NCI-H2171 treated with DMSO at 0.1 percent for 48 hours (cell line): ENCODE measurements at places on chromosomes 4 and X.

DNA sequence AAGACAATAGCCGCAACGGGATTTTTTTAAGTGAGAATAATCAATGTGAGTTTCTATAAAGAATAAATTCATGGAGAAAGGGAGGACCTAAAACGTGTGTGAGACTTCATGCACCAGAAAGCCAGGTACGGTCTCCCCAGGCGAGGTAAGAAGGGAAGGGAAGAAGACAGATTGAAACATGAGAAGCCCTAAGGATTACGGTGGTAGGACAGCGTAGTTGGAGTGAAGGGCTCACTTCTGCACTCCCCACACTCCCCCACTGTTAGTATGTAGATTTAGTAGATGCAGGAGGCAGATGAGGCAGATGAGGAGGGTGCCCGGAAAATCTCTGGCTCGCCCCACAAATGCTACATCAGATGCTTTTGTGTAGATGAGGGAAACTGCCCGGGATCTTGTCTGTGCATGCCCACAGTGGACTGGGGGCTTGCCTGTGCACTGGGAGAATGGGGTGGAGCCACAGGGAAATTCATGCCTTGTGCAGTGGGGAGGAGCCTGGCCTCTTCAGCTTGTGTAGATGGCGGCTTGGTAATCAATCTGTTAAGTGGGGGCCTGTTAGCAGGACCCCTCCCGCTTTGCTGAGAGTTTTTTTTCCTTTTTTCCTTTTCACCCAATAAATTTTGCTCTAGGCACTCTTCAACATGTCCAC lies 1544.5 kb upstream of the TENM3 start:
- DNase-seq: no peak

DNA sequence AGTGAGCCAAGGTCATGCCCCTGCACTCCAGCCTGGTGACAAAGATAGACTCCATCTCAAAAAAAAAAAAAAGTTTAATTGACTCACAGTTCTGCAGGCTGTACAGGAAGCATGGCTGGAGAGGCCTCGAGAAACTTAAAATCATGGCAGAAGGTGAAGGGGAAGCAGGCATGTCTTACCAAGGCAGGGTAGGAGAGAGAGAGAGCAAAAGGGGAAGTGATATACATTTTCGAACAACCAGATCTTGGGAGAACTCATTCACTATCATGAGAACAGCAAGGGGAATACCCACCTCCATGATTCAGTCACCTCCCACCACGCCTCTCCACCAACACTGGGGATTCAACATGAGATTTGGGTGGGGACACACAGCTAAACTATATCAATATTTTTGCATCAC lies 315.2 kb upstream of the HTR2C start:
- no peak for DNase-seq

DNA sequence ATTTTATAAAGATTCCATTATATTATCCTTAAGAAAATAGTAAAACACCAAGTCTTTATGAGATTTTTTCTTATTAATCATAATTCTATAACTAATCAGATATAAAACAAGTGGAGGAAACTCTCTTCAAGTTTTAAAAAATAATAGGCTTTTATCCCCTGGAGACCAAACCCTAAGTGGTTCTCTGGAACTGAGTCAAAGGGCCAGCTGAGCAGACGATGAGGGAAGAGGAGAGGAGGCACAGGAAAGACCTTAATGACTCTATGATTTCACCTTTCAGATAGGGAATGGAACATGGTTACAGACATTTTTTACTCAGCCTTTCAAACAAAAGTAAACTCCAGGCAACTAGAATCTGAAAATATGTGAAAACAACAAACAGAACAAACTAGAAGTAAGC lies 201.8 kb downstream of the SLC39A8 start:
- peak; percentile 47 for DNase-seq

- DNase-seq: no peak
Measured at GRCh38 chr4:60724623-60725022, 475.5 kb upstream of the ADGRL3 start.

DNA sequence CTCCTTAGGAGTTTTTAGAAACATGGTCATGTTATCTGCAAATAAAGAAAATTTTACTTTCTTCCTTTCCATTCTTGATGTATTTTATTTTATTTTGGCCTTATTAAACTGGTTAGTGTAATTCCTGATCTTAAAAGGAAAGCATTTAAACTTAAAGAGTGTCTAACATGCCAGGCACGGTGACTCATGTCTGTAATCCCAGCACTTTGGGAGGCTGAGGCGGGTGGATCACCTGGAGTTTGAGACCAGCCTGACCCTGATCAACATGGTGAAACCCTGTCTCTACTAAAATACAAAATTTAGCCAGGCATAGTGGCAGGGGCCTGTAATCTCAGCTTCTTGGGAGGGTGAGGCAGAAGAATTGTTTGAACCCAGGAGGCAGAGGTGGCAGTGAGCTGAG lies 281.3 kb downstream of the PTTG2 start:
- no peak for DNase-seq

DNA sequence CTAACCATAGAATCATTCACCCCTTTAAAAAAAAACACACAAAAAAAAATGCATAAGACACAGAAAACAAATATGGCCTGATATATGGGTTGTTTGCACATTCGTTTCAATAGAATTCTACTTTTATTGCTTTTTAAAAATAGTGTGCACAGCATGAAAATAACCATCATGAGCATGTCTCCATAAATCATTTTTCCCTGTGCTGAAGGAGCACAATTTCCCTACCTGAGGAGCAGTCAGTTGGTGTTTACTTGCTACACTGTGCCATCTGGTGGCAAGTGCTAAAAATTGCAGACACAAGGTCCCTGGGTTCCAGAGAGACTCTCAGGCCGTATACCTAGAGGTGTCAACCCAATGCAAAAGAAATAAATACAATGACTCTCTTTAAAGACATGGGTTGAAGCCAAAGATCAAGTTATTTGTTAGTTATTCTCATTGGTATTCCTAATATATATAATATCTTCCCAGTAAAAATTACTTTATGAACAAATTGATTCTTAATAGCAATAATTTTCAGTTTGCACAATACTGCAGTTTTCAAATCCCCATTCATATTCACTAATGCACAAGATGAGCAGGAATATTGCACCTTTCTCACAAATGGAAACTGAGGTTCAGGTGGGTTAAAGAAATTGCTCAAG lies 551.4 kb downstream of the IQCM start:
- peak; percentile 31 for DNase-seq

- peak; percentile 58 for DNase-seq
Measured at GRCh38 chrX:48520976-48521352, 644 bp upstream of the EBP start.

DNA sequence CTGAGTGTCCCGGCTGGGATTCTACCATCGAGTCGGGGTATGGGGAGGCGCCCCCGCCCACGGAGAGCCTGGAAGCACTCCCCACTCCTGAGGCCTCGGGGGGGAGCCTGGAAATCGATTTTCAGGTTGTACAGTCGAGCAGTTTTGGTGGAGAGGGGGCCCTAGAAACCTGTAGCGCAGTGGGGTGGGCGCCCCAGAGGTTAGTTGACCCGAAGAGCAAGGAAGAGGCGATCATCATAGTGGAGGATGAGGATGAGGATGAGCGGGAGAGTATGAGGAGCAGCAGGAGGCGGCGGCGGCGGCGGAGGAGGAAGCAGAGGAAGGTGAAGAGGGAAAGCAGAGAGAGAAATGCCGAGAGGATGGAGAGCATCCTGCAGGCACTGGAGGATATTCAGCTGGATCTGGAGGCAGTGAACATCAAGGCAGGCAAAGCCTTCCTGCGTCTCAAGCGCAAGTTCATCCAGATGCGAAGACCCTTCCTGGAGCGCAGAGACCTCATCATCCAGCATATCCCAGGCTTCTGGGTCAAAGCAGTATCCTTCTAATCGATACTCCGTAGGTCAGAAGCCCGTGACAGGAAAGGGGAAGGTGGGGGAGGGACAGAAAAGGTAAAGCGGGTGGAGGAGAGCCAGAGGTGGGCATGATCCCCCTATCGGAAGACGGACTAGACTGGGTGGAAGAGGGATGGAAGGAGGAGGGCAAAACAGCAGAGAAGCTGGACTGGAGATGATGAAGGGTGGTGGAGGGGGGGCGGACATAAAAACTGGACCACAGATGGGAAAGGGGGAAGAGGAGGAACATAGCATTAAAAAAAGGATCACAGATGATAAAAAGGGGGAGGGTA lies 828 bp downstream of the TSPYL2 start:
- no peak for DNase-seq

GRCh38 chrX:121579016-121579760 lies 531.8 kb downstream of the GLUD2 start:
- peak; percentile 0 for DNase-seq

DNA sequence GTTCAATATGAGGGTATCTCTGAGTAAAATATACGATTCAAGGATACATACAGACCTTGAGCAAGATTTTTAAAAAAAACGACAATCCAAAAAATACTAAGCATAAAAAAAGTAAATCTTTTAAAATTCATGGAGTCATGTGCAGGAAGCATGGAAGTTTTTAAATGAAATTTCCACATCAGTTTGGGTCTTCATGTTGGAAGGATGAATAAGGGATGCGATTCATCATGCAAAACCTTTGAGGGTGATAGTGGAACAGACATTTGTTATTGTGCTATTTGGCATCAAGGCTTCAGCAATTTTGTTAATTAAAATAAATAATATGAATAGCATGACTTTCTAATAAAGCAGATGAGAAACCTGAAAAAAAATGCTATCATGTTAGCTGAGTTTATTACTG lies 815.0 kb upstream of the PCDH10 start:
- DNase-seq: no peak

DNA sequence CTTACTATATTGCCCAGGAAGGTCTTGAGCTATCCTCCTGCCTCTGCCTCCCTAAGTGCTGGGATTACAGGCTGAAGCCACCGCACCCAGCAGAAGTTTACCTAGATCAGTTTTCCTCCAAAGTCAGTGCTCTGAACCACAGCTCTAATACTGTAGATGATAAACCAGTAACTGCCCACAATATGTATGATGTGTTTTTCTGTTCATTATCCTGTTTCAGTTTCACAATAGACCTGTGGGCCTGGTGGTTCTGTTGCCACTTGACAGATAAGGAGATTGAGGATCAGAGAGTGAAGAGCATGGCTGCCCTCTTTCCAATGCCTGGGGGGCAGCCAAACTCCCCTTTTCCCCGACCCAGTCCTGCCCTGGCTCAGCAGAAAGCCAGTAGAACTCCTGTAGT lies 87.0 kb downstream of the EFNB1 start:
- DNase-seq: no peak

DNA sequence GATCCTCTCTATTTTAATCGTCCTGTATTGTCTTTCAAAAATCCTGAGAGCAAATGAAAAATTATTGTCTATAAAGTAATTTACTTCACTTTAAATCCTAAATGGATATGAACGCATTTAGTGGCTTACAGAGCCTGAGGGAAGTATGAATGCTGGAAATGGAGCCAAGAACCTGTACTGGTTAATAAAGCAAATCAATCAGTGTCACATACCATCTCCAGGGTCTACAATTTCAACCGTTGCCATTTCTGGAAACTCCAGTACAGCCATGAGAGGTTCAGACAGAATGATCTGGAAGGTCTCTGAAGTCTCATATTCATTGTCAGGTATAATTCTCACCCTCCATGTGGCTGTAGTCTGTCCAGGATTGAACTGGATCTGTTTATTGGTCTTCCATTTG lies 76.6 kb downstream of the FREM3 start:
- no peak for DNase-seq

- no peak for DNase-seq
Measured at GRCh38 chr4:174559894-174560293, 37.6 kb upstream of the HPGD start.

DNA sequence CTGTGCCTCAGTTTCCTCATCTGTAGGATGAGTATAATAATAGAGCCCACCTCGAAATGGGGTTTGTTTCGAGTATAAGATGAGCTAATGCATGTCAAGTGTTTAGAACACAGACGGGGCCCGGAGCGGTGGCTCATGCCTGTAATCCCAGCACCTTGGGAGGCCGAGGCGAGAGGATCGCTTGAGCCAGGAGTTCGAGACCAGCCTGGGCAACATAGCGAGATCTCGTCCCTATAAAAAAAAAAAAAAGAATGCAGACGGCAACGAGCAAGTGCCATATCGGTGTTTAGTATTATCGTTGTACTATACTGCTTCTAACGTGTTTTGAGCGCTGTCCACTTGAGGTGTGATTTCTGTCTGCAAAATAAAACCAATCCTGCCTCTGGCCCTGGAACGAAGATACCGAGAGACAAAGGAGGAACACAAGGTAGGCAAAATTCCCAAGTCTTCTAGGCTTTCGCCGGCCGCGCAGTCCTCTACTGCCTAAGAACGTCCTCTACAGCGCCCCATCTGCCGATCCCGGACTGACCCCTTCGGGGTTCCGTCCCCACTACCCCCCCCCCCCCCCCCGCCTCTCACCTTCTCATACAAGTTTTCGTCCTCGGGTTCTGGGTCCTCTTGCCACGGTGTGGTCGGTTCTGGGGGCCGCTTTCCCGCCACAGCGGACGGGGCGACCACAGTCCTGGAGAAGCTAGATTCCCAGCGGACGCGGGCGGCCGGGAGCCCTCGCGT lies 442 bp downstream of the NDUFB11 start:
- peak; percentile 51 for DNase-seq

GRCh38 chr4:163558539-163559044 lies 64.1 kb downstream of the TMA16 start:
- no peak for DNase-seq

DNA sequence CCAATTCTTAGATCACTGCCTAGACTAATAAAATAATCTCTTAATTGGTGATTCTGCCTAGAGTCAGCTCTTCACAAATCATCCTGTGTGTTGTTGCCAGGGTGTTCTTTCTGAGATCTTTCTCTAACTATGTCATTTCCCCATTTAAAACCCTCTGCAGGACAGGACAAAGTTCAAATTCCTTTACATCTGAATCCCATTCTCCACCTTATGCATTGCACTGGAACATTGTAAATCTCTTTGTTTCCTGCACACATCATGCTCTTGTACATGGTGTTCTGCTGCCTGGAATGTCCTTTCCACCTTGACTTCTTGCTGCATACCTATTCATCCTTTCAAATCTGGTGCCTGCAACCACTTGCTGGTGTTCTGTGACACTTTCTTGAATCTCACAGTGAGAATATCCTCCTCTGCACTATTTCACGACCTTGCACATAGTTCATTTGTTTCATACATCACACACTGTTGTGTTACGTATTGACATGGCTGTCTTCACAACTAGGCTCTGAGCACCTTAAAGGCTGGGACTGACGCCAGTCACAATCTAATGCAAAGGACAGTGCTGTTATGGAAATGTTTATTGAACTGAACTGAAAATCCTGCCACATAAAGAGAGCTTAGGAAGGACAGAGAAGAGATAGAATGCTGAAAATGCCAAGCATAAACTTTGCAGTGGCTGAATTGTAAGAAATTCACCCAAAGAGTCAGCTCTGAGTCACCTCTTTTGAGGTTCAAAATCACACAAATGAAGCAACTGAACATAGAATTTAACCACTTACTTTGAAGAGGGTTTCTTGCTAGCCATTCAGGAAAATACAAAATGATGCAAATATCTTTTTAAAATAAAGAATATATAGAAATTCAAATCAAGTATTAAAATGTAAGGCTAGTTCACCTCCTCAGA lies 26.4 kb upstream of the SMIM14 start:
- no peak for DNase-seq
